Fibroblast of the conjunctiva (primary cell): ENCODE measurements at places on chromosomes 11 and 22.

GRCh38 chr11:46698597-46698996, 1.8 kb downstream of the ARHGAP1 start:
- no peak for DNase-seq

DNA sequence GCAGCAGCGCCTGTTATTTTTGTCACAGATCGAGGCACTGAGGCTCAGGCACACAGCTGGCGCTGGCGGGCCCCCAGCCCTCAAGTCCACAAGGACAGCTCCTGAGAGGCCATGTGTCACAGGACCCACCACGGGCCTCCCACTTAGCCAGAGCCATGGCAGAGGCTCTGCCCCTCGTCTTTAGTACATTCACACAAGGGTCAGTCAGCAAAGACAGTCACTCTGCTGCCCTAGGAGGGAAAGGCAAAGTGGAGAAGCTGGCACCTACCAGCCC, 29.1 kb downstream of the GNAZ start:
- no peak for DNase-seq

DNA sequence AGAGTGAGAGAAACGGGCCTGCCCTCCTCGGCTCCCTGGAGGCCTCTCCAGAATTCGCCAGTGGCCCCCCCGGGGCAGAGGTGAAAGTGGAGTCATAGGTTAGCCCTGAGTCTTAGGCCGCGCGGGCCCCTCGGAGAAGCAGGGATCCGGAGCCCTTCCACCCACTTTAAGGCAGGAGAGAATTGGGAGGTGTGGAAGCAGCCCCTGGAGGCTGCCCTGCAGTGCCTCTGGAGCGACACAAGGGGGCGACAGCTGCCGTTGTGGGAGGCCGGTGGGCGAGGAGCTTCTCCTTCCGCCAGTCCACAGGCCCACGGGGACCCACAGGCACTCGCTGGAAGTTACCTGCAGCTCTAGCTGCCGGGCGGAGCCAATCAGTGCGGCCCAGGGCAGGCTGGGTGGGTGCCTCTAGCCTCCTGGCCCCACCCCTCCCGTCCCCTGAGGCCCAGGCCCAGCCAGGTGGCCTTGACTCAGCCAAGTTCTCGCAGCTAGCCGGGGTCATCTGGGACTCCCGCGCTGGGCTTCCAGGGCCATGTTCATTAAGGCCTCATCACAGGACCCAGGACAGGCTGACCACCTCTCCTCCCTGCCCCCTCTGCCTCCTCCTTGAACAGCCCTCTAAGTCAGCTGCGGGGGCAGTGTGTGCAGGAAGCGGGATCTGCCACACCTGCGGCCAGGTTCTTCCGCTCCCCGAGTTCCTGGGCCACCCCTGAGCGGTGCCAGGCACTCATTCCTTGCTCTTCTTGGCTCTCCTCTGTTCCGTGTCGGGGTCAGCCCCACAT, 5.0 kb downstream of the DGKZ start:
- DNase-seq, result no peak

GRCh38 chr22:35882211-35883030, 146.2 kb downstream of the RBFOX2 start:
- no peak for DNase-seq

DNA sequence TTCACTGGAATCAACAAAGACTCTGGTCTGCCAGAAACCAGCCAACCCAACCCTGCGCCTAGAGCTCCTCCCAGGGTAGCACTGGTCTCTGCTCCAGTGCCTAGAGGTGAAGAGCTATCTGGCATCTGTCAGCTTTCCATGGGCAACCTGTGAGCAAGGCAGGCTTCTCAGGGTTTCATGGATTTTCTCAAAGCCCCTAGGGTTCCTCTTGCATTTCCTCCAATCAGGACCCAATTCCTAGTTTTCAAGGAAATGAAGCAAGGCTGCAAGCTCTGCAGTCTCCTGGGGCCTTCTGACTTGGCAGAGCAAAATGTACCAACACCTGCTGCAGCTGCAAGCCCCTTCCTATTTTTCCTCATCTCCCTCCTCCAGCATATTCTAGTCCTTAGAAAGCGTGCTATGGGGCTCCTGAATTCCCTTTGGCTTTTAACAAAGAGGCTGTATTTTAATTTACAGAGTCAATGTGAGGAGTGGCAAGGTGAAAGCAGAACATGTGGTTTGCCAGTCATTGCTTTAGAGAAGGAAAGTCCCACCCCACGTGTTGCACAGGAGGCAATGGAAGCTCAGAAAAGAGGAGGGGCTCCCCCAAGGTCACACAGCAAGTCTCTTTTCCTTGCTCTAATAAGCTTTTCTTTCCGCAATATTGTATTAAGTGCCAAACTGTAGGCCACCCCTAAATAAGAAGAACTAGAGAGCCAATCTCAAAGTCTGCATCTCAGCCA, 33.0 kb upstream of the RIC3 start:
- DNase-seq, result no peak

DNA sequence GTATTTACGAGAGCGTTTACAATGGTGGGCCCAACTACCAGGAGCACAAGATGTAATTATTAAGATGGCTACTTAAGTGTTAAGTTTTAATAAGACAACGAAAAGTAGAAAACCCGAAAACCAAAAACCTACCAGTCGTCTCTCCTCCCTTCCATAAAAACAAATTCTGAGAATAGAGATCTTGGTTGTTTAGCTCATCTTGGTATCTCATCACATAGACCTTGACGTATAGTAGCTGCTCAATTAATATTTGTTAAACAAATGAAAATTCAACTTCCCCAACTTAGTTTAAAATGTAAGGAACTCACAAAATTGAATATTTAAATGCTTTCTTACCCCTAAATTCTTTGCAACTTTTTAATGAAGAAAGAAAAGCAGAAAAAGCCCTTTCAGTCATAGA, 669 bp downstream of the KDM4D start:
- DNase-seq, result no peak

GRCh38 chr22:33650244-33650643, 270.0 kb downstream of the LARGE1 start:
- DNase-seq, result no peak

- no peak for DNase-seq
These were observed 77.8 kb downstream of the BBOX1 start for GRCh38 chr11:27118371-27118770.

GRCh38 chr11:128152796-128153696, 434.3 kb downstream of the ETS1 start:
- DNase-seq, result no peak

DNA sequence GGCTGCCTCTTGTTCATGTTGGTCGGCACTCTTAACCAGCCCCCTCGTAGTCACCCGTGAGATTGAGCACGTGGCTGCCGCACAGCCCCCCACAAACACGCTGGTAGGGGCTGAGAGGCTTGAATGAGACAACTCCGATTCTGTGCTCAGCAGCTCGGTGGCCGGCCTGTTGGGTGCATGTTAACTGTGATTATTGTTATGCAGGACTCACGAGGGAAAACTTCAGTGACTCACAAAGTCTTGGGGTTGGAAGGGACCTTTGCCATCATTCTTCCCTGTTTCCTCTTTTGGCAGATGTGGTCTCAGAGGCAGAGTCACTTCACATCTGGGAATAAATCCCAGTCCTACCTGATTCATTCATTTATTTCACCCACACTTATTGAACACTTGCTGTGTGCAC, 75.2 kb downstream of the ADAMTS15 start:
- no peak for DNase-seq

DNA sequence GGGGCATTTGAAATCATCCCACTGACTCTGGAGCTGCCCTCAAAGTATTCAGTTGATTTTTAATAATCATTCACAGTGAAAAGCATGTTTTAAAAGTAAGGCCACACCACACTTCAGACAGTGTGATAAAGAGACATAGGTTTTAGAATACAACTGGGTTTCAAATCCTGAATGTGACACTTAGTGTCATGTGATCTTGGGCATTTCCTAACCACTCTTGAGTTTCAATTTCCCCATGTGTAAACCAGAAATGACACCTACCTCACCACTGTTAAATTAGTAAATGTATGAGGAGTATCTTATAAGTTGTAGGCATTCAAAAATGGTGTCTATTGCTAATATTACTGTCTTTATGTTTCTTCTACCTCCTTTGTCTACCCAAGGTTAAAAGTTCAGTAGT, 5.4 kb downstream of the TMEM123 start:
- no peak for DNase-seq
